ENCODE measurements at places on chromosomes 6 and 20. TPM values are rescaled to one million over a fixed set of nuclear protein-coding genes. Genes with fewer than 3 reads are reported as not detected.

- no peak overlapping the region for H3K4me3 ChIP-seq
- no peak overlapping the region for H3K27ac ChIP-seq
- H3K36me3 ChIP-seq: no peaks in the 10 kb centered on the region
- H3K4me1 ChIP-seq: no peaks in the 10 kb centered on the region
- no peaks in the 10 kb centered on the region for H3K27me3 ChIP-seq
Observed at GRCh38 chr20:15913391-15914025, 659.7 kb downstream of the KIF16B start.

- no peak overlapping the region for H3K4me3 ChIP-seq
- H3K4me1 ChIP-seq: peaks cover 14% of the 10 kb centered on the region
- no peak overlapping the region for H3K27ac ChIP-seq
- DNase-seq: no peak
- no peaks in the 10 kb centered on the region for H3K36me3 ChIP-seq
Observed at GRCh38 chr20:49568278-49569151, 578 bp upstream of the PTGIS start.

IL17F gene
- 157 TPM for total RNA-seq

GRCh38 chr20:62961310-62961783 is 8.8 kb downstream of the SLC17A9 start:
- no peaks in the 10 kb centered on the region for H3K36me3 ChIP-seq
- H3K4me3 ChIP-seq: no peak overlapping the region
- H3K27me3 ChIP-seq: no peaks in the 10 kb centered on the region
- no peaks in the 10 kb centered on the region for H3K4me1 ChIP-seq

DNA sequence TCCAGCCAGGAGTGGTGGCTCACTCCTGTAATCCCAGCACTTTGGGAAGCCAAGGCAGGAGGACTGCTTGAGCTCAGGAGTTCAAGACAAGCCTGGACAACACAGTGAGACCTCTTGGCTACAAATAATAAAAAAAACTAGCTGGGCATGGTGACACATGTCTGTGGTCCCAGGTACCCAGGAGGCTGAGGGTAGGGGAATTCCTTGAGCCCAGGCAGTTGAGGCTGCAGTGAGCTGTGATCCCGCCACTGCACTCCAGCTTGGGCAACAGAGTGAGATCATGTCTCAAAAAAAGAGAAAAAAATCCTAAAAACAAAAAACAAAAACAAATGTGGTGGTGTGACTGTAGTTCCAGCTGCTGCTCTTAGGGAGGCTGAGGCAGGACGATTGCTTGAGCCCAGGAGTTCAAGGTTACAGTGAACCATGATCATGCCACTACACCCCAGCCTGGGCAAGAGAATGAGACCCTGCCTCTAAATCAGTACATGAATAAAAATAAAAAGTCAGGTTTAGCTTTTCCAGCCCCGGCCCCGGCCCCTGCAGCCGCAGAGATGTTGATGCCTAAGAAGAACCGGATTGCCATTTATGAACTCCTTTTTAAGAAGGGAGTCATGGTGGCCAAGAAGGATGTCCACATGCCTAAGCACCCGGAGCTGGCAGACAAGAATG is 13.5 kb upstream of the SNRPC start:
- no peaks in the 10 kb centered on the region for H3K36me3 ChIP-seq
- H3K4me1 ChIP-seq: no peaks in the 10 kb centered on the region
- no peak overlapping the region for H3K4me3 ChIP-seq

SPATS1 gene
- total RNA-seq: not detected

GRCh38 chr6:111750753-111751673 is 122.2 kb downstream of the FYN start:
- peak overlapping the region; percentile 52 for H3K4me3 ChIP-seq
- peaks cover 92% of the 10 kb centered on the region for H3K4me1 ChIP-seq
- H3K27ac ChIP-seq: peak overlapping the region; percentile 90
- DNase-seq: peak; percentile 72
- peaks cover 74% of the 10 kb centered on the region for H3K36me3 ChIP-seq

RFX6 gene
- not detected for total RNA-seq

SAMD5 gene
- not detected for total RNA-seq

- no peaks in the 10 kb centered on the region for H3K4me1 ChIP-seq
- no peak for DNase-seq
- H3K36me3 ChIP-seq: no peaks in the 10 kb centered on the region
Observed at GRCh38 chr6:1014431-1014807, 297.5 kb upstream of the FOXQ1 start.
